ENCODE measurements at places on chromosomes 3 and 15.

DNA sequence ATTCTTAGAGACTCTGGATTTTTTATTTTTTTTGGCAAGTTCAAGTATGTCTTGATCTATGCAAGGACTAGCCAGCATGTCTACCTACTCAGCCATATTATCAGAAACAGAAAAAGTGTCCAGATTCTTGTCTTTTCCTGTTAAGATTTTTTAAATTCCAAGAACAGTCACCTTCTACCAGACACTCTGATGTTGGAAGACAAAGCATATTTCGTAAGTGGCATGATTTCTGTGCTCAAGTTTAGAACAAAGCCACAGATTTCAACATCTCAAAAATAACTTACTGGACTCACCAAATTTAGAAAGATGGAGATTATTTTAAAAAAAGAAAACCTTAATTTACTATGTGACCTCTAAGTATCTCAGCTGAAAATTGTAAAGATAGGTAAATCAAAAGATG is 61.9 kb downstream of the GOLGA6L7 start:
- no peak for DNase-seq

DNA sequence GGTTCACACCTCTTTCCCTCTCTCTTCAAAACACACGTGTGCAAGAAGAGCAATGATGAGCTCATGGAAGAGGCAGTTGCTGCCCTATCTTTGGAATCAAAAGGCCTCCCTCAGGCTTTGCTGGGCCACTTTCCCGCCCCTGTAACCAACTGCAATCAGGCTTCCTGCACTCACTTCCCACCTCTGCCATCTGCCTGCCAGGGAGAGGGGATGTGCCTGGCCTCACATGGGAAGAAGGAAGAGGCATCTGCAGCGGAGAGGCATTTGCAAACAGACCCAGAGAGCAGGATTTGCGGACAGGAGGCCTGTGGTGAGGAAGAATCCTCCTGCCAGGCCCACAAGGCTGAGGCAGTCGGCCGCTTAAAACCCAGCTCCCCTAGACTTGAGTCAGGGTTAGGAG is 175.6 kb upstream of the ATP10A start:
- DNase-seq: no peak

GRCh38 chr3:41502481-41502880 is 303.2 kb downstream of the CTNNB1 start:
- no peak for DNase-seq

DNA sequence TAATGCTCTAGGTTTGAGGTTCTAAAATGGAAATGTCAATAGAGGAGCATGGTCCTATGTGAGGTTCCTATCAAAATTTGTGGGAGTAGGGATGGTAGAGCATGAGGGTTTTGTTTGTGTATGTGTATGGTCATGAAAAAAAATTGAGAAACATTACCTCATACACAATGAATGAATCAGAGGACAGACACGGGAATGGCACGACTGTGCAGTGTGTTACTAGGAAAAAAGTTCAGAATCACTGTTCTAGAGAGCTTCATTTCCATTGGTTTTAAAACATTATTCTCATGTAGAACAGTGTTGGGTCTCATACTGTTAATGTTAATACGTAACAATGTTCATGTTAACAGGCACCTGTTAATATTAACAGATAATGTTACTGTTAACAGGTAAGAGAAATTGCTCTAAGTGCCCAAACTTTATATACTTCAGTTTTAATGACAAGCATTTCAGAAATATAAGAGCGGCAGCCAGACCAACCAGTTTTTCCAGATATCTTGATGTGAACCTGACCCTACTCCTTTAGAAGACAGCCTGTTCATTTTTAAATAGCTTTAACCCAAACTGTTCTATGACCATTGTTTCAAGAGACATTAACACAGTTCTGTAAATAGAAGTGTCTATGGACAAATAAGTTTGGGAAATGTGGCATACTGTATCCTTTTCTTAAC is 48.0 kb downstream of the SLC15A2 start:
- no peak for DNase-seq

DNA sequence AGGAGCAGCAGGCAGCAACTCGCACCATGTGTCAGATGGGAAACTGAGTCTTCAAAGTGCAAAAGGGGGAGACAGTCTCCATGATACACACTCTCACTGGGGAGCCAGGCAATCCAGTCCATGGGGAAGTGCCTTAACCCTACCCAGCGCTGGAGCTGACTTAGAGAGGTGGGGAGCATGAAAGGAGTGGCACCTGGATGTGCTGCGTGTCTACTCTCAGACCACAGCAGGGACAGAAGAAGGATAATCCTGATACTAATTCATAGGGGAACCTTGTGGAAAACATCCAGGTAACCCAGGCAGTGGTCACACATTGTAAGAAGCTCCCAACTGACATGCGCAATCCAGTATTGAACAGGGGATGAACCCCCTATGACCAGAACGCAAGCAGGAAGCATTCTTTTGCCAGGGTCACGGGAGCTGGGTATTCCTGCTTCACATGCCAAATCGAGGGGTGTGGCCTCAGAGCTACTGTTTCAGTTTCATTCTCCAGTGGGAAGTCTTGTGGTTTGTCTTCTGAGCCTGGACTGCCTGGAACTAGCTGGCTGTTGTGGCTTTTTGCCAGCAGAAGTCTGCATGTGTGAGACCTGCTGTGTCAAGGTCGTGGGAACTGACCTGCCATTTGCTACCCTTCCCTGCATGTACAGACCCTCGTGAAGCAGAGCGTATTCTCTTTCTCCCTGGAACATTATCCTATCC is 367.6 kb upstream of the NDN start:
- no peak for DNase-seq

GRCh38 chr3:131728898-131729642 is 226.3 kb upstream of the MRPL3 start:
- no peak for DNase-seq

DNA sequence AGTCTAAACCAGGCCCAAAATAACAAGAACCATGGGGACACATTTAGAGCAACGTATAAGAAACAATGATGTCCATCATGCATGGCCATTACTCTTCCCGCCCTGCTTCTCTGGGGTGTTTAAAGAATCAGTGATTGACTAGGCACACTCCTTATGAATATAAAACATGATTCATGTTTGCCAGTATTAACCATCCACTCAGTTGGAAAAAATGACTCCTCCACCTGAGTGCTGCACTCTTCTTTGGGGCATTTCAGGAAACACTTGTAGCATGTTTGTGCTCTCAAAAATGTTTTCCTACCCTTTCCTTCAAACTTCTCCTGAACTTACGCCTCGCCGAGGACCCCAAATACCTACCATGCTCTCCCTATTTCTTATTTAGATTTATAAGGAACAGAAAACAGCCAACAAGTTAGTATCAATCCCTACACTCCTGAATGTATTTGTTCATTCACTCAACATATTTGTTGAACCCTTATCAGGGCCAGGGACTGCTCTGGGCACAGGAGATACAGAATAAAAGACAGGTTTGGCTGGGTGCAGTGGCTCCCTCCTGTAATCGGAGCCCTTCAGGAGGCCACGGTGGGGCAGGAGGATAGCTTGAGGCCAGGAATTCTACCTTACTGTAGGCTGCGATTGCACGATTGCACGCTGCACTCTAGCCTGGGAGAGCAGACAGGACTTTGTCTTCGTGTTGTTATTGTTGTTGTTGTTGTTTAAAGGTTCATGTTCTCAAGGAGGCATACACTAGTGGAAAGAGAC is 137.0 kb downstream of the TMCO5A start:
- no peak for DNase-seq

GRCh38 chr15:77123854-77124253 is 52.9 kb upstream of the TSPAN3 start:
- no peak for DNase-seq

DNA sequence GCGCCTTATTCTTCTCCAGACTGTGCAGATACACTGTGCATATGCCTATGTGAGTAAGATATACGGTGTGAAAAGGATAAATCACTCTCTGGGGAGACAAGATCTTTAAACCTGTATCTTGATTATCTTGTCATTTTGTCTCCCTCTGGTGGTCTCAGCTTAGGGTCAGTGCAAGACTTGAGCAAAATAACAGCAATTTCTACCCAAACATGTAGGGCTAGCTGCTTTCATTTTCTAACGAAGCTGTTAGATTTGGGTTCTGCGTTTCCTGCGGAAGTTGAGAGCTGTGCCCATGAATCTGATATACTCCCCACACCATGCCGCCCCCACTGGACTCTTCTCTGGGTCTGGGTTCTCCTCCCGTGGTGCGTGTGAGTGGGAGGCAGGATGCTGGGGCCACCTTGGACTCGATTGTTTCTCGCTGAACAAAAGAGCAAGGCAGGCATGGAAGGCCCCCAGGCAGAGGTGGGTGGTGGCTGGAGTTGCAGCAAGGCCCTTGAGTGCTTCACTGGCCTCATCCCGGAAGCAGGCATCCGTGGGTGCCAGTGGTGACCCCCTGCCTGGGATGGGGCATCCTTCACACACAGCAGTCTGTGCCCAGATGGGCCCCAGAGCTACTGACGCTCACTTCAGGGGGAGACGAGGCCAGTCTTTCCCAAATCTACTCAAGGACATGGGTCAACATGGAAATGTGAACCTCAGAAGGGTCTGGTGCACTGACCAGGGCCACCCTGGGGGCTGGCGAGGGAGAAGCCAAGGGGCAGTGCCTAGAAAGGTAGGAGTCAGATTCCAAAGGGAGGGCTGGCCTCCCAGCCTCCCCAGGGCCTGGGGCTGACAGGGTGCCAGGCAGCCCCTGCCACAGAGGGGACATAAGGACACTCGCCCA is 179.6 kb downstream of the NSMCE3 start:
- DNase-seq: no peak

DNA sequence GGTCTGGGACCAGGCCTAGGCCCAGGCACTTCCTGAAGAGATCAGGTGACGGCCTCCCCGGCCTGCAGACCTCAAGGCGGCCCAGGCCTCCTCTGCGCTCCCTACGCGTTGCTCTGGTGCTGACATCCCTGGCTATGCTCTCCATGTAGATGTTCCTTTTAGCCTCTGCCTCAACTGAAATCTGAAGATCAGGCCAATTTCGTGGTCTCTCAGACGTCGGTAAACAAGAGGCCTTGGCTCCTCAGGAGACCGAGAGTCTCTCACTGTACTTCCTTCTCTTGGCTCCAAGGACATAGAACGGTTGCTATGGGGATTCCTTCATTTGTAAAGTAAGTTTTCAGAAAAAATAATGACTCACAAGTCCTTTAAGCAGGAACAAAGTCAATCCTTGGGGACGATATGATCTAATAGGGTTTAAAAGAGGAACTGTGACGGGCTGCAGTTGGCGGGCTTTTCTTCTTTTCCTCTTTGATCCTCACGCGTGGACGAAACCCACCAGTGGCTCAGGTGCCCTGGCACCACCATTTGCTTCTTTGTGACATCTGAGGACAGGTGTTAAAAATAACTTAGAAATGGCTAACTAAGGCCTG is 55.6 kb upstream of the CGNL1 start:
- DNase-seq: no peak

GRCh38 chr3:139394116-139394515 is 4.7 kb upstream of the COPB2 start:
- no peak for DNase-seq

DNA sequence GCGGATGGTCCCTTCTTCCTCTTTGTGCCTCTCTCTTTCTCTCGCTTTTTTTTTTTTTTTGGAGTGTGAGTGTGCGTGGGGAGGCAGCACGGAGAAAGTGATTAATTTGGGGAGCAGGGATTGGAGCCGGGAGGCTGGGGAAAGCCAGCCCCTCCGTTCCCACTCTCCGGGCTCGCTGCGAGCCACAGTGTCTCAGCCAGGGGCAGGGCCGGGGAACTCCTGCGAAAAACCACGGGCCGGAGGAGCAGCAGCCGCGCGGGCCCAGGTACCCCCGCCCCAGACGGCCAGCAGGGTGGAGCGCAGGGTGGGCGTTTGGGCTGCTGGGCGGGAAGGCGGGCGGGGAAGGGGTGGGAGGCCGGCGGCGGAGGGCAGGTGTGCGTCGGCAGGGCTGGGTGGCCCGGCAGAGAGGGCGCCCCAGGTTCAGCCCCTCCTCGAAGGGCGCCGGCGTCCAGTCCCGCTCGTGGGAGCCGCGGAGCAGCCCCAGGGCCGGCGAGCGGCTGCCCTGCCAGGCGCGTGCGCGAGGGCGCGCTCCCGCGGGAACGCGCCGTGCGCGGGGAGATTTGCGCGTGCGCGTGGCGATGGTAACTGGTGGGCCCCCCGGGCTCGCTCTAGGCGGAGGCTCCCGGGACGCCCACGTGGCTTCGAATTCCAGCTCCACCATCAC is 1.4 kb downstream of the CHL1 start:
- no peak for DNase-seq

Measured in SIG-M5 (cell line).